CD8-positive, alpha-beta memory T cell (primary cell): ENCODE measurements at places on chromosomes 4 and X.

- no peak overlapping the region for H3K27ac ChIP-seq
- H3K4me1 ChIP-seq: no peaks in the 10 kb centered on the region
- no peaks in the 10 kb centered on the region for H3K36me3 ChIP-seq
- DNase-seq: no peak
Observed at GRCh38 chr4:85175190-85175589, 208.7 kb upstream of the WDFY3 start.

DNA sequence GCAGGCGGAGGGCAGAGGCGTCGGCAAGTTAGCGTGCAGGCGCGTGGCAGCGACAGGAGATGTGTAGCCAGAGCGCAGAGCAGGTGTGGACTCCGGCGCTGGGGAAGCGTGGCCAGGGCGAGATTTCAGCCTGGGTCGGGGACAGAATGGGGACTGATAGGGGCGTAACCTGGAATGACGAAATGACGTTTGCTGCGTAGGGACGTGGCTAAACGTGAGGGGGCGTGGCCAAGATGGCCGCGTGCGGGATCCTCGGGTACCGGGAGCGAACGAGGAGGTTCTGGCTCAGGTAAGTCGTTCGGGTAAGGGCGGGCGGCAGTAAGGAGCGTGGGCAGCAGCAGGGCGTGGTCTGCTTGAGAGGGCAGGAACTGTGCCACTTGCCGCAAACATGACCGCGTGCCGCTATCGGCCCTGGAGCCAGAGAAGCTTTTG, 10.9 kb upstream of the CLTRN start:
- DNase-seq: peak; percentile 71
- peaks cover 10% of the 10 kb centered on the region for H3K4me1 ChIP-seq
- H3K4me3 ChIP-seq: peak overlapping the region; percentile 93
- H3K27me3 ChIP-seq: no peaks in the 10 kb centered on the region
- H3K36me3 ChIP-seq: no peaks in the 10 kb centered on the region

DNA sequence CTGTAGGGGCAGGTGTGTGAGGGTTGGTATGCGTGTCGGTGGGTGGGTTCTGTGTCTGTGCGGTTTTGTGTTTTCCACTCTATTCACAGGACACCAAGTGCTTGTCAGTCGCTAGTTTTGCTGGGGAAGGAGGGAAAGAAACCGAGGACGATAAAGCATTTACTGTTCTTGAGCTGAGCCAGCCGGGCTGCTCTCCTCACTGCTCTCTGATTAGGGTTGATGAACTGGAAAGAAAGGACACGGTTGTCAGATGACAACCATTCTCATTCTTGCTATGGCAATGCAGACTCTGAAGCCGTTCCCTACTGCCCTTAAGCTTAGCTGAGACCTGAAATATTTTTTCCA, 832 bp downstream of the EGFL6 start:
- DNase-seq: no peak
- no peaks in the 10 kb centered on the region for H3K36me3 ChIP-seq
- H3K27ac ChIP-seq: no peak overlapping the region
- no peaks in the 10 kb centered on the region for H3K4me1 ChIP-seq

DNA sequence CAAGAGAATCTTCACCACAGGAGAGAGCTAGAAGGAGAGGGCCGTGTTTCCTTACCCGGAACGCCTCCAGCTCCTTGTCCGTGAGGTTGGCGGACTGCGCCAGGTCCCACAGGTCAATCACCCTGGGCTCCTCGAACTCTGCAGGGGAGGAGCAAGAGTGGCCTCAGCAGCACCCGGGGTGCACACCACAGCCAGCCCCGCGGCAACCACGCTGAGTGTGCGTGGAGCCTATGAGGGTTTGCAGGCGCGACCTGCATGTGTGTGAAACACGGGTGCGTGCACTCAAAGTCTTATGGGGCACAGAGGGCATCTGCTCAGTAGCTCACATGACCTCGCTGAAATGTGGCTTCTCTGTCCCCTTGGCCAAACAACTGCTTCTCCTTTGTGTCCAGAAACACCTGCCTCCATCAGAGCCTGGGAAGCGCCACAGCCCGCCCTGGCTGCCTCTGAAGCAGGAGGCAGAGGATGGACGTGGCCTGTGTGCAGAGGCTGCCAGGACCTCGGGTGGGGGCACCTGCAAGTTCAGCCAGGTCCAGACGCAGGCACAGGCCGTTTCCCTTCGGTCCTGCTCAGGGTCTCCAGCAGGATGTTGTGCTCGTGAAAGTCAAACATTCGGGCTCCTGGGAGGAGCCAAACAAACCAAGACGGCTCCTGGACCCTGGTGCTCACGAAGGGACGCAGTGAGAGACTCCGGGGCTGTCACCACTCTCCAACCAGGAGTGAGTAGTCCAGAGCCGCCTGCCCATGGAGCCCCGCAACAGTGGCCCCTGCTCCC, 16.0 kb downstream of the LRPAP1 start:
- H3K4me3 ChIP-seq: no peak overlapping the region
- no peaks in the 10 kb centered on the region for H3K27me3 ChIP-seq
- H3K27ac ChIP-seq: no peak overlapping the region
- H3K36me3 ChIP-seq: peaks cover 23% of the 10 kb centered on the region
- no peaks in the 10 kb centered on the region for H3K4me1 ChIP-seq

GRCh38 chr4:44056721-44057151, 391.9 kb downstream of the KCTD8 start:
- H3K4me3 ChIP-seq: no peak overlapping the region
- H3K36me3 ChIP-seq: no peaks in the 10 kb centered on the region
- H3K4me1 ChIP-seq: no peaks in the 10 kb centered on the region
- no peak for DNase-seq

DNA sequence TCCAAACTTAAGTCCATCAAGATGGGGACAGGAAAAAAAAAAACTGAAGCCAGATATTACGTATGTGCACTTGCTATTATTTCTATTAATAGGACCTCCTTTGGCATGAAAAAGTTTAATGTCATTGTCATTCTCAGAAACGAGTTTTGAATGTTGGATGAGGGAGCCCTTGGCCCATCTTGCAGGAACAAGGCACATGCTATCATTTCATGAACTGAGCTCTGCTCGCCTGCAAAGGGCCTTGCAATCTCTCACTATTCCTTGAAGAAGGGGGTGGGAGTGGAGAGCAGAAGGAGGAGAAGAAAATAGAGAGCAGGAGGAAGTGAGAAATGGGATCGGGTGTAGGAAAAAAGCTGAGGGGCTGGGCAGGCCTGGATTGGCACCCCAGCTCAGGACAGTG, 34.3 kb upstream of the SPATA4 start:
- no peak overlapping the region for H3K4me3 ChIP-seq
- H3K27ac ChIP-seq: no peak overlapping the region
- peaks cover 3% of the 10 kb centered on the region for H3K27me3 ChIP-seq
- H3K36me3 ChIP-seq: no peaks in the 10 kb centered on the region
- no peaks in the 10 kb centered on the region for H3K4me1 ChIP-seq
- DNase-seq: no peak

DNA sequence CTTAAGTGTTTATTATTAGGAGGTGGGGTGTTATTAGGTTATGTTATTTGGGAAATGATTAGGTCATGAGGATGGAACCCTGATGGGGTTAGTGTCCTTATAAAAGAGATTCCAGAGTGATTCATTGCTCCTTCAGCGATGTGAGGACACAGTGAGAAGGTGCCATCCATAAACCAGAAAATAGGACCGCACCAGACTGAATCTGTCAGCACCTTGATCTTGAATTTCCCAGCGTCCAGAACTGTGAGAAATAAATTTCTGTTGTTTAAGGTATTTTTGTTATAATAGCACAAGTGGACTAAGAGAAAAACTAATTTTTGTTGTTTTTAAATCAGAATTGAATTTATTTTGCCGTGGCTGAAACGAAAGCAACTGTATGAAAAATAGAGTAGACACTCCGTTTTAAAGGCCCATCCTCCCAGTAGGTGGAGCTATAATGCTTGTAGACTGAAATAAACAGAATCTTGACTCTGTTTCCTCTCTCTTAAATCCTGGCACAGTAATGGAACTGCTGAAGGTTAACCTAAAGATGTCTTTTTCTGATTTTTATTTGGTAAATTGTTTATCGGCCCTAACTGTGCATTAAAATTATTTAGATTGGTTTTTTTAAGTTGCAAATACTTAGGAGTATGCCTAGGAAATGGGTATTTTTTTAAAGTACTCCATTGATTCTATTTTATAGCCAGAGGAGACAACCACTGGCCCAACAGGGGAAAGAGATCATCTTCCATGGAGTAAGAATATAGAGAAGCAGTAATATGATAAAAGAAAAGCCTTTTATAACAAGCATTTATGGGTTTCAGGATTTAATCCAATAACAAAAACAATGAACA, 133.2 kb upstream of the ADAMTS3 start:
- no peaks in the 10 kb centered on the region for H3K27me3 ChIP-seq
- peak overlapping the region; percentile 7 for H3K4me3 ChIP-seq
- no peaks in the 10 kb centered on the region for H3K4me1 ChIP-seq

DNA sequence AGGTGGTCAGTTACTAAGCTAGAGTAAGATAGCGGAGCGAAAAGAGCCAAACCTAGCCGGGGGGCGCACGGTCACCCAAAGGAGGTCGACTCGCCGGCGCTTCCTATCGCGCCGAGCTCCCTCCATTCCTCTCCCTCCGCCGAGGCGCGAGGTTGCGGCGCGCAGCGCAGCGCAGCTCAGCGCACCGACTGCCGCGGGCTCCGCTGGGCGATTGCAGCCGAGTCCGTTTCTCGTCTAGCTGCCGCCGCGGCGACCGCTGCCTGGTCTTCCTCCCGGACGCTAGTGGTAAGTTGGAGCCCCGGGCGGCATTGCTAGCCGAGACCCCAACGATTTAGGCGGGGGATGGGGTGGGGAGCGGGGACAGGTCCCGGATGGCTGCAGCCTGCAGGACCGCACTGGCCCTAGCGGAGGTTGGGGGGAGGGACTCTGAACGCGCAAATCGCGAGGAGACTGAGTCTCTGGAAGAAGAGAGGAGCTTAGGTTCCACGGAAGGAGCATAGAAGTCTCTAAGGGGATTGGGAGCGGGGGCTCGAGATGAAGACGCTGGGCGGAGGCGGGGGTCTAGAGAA, 573 bp downstream of the HTR2C start:
- H3K27ac ChIP-seq: no peak overlapping the region
- no peaks in the 10 kb centered on the region for H3K4me1 ChIP-seq
- no peaks in the 10 kb centered on the region for H3K36me3 ChIP-seq
- no peak overlapping the region for H3K4me3 ChIP-seq
- DNase-seq: no peak

DNA sequence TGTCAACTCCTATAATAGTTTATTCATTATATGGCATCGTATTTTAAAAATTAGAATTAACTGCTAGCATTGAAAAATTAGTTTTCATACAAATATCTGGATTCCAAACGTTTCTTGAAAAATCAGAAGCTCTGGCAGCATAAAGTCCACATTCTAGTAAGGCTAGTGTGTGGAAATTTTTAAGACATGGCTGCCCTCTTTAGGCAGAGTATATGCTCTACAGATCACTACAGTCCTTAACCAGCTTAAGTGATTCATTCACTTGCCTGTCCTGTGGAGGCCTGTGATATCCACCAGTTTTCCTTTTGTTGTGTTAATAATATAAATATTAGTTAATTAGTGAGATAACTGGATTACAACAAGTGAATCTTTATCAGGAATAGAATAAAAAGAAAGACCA, 287.2 kb downstream of the OPHN1 start:
- H3K4me3 ChIP-seq: no peak overlapping the region
- H3K36me3 ChIP-seq: no peaks in the 10 kb centered on the region
- no peak for DNase-seq
- H3K4me1 ChIP-seq: no peaks in the 10 kb centered on the region

DNA sequence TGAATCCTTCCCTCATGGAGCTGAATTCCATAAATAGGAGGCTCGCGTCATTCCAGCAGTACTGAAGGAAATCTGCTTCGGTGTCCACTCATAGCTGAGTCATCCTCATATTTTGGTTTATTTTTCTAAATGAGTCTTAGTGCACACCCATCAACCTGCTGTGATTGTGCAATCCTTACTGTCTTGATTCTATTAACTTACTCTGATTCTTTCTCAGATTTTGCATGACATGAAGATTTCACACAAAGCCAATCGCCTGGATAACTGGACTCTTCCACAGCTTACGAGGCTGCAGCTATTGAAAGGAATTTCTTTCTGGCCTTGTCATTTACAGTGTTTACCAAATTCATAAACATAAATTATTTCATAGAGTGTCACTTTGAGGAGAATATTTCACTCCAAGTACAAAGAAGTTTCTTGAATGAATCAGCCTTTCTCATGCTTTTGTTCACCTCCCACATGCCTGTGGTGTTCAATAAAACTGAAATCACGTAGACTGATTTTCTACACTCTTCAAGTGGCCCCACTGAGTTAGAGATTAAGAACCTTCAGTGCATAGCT, 207.6 kb upstream of the SLITRK2 start:
- H3K4me3 ChIP-seq: no peak overlapping the region
- H3K4me1 ChIP-seq: no peaks in the 10 kb centered on the region
- no peaks in the 10 kb centered on the region for H3K36me3 ChIP-seq
- DNase-seq: no peak
- H3K27me3 ChIP-seq: no peaks in the 10 kb centered on the region

GRCh38 chrX:48468693-48469691, 1.1 kb downstream of the SLC38A5 start:
- H3K4me3 ChIP-seq: peak overlapping the region; percentile 74
- H3K36me3 ChIP-seq: no peaks in the 10 kb centered on the region
- H3K27me3 ChIP-seq: no peaks in the 10 kb centered on the region

DNA sequence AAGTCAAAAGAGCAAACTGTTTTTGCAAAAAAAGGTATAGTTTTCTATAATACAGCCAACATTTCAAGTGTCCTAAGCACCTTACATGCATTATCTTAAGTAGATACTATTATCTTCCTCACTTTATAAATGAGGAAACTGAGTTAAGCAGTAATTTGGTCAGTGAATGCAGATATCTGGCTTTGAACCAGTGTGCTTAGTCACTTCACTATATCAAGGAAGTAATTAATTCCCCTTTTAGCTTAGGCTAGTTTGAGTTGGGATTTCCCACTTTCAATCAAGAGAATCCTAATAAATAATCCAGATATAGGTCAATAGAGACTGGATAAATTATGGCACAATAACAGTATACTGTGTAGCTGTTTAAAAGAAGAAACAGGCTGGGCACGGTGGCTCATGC, 14.8 kb downstream of the SPINK2 start:
- no peaks in the 10 kb centered on the region for H3K27me3 ChIP-seq
- H3K27ac ChIP-seq: no peak overlapping the region
- H3K4me3 ChIP-seq: no peak overlapping the region
- no peak for DNase-seq
- H3K36me3 ChIP-seq: no peaks in the 10 kb centered on the region
- H3K4me1 ChIP-seq: no peaks in the 10 kb centered on the region
